Upper lobe of left lung (tissue), 6 donors: ENCODE measurements at places on chromosomes 2 and 18. TPM values are rescaled to one million over a fixed set of nuclear protein-coding genes. Genes with fewer than 3 reads are reported as not detected.
A peak's percentile ranks its signal among the peaks of the same experiment; 100 is the strongest.

- no peak for DNase-seq
These were observed 2.0 kb downstream of the KCNF1 start for GRCh38 chr2:10913501-10914271.

DNA sequence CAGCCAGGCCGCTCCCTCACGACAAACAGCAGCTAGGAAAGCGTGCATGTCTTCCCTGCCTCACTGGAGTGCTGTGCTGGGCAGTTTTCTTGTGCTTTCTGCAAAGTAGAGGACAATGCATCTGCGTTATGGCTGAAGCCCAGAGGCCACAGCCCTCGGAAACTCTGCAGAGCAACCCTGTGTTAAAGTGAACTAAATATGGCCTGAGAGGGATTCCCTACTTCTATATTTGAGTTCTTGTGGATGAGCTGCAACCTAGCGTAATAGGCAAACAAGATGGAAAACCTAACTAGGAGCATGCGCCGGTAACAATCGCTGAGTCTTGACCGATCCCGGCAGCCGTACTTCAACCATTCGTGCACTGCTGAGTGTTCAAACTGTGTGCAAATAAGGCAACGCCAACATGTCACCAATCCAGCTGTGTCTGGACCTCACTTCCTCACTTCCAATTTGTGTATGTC lies 471.9 kb upstream of the HS6ST1 start:
- DNase-seq = no peak

DNA sequence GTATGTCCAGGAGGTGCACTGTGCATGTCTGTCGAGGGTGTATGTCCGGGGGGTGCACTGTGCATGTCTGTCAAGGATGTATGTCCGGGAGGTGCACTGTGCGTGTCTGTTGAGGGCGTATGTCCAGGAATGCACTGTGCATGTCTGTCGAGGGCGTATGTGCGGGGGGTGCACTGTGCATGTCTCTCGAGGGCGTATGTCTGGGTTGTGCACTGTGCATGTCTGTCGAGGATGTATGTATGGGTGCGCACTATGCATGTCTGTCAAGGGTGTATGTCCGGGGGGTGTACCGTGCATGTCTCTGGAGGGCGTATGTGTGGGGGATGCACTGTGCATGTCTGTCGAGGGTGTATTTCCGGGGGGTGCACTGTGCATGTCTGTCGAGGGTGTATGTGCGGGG lies 249.3 kb upstream of the MYT1L start:
- no peak for DNase-seq

Gene MCM6
- total RNA-seq = 10.5 TPM

- DNase-seq = no peak
These were observed 6.6 kb downstream of the PLEKHH2 start for GRCh38 chr2:43643680-43644079.

DNA sequence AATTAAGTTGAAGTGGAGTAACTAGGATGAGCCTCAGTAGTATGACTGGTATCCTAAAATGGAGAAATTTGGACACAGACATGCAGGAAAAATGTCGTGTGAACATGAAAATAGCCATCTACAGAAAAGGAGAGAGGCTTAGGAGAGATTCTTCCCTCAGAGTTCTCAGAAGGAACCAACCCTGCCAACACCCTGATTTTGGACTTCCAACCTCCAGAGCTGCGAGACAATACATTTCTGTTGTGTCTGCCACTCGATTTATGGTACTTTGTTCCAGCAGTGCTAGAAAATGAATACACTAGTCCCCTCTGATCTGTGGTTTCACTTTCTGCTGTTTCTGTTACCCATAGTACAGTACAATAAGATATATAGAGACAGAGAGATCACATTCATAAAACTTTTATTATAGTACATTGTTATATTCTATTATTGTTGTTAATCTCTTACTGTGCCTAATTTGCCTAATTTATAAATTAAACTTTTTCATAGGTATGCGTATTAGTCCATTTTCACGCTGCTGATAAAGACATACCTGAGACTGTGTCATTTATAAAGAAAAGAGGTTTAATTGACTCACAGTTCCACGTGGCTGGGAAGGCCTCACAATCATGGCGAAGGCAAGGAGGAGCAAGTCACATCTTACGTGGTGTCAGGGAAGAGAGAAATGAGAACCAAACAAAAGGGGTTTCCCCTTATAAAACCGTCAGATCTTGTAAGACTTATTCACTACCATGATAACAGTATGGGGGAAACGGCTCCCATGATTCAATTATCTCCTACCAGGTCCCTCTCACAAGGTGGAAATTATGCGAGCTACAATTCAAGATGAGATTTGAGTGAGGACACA lies 41.3 kb downstream of the PLEKHA3 start:
- DNase-seq = no peak

Gene UGT1A3
- total RNA-seq = not detected

DNA sequence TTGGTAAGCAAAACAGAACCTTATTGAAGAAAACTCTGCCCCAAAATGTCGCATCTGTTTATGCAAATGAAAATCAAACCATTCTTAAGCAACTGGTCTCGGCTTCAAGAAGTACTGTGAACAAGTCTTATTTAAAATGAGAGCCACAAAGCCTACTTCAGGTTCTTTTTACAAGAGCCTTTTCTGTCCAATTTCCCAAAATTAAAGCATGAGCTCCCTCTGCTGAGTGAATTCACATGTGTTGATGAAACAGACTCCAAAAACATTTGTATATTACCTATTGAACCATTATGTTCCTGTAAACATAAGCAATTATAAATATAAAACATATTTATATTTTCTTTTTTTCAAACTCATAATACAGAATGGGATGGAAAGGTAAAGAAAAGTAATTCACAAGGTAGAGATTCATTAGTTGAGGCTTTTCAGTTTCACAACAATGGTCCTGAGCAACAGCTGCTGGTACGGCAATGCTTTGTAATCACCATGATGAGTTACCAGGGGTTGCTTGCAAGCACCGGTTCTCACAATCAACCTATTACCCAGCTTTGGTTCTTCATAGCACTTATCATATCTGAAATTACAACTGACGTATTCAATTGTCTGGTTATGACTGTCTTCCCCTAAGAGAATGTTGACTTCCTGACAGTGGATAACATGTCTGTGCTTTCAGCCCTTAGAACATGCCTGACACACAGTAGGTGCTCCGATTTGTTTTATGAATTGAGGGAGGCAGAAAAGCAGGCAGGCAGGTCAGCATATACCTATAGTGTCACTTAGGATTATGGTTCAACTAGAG lies 108.4 kb upstream of the BZW1 start:
- DNase-seq = no peak

DNA sequence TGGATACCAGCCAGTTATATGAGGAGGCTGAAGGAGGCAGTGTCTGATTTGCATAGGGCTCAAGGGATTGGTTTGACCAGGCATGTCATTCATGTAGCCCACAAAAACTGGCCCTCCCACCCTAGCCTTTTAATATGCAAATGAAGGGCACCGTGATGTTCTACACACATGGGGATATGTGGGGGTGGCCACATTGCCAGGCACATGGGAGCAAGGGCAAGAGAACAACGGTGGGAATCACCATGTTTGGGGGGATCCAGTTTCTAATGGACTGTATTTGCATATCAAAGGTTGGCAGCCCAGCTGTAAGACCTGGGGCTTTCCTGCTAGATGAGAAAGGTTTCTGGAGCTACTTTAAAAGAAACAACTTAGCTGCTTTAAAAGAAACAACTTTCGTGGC lies 65.1 kb upstream of the SLC25A52 start:
- no peak for DNase-seq

- no peak for DNase-seq
These were observed 150.0 kb downstream of the LPIN1 start for GRCh38 chr2:11896386-11896785.

Gene DYNAP
- total RNA-seq = not detected

DNA sequence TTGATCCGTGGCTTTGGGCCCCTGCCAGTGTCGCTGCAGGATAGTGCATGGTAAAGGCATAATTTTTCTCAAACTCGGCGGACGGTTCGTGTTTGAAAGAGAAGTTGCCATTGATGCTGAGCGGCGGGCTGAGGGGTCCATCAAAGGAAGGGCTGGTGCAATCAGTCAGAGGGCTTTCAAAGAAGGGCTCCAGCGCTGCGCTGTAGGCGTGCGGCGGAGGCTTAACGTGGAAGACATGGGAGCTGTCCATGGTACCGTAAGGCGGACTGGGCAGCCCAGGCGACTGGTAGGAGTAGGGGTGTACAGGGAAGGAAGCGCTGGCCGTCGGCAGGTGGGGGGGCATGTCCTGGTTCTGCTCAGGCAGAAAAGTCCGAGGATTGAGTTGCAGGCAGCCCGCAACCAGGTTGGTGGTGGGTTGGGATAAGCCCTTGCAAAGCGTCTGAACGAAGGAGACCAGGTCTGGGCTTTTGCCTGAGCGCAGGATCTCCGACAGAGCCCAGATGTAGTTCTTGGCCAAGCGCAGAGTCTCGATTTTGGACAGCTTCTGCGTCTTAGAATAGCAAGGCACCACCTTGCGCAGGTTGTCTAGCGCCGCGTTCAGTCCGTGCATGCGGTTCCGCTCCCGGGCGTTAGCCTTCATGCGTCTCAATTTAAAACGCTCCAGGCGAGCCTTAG lies 2.3 kb downstream of the NEUROD1 start:
- peak; percentile 40 for DNase-seq

Gene MROH2A
- not detected for total RNA-seq

- DNase-seq = no peak
These were observed 1.6 kb downstream of the MFSD2B start for GRCh38 chr2:24011250-24012104.

Gene IL36RN
- not detected for total RNA-seq

DNA sequence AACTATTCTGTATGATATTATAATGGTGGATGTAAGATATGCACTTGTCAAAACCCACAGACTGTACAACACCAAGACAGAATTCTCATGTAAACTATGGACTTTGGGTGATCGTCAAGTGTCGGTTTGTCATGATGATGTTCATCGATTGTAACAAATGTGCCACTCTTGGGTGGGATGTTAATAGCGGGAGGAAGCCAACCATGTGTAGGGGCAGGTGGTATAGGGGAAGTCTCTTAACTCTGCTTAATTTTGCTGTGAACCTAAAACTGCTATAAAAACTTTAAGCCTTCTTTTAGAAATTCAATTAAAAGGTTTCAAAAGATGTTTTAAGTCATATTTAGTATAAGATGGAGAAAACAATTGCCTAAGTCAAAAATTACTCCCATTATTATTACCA lies 139.0 kb downstream of the ANKRD44 start:
- DNase-seq = no peak

Gene PDE11A
- total RNA-seq = not detected
